ENCODE measurements at places on chromosomes 5 and 9.

GRCh38 chr5:113166852-113167366, 190.3 kb downstream of the DCP2 start:
- no peak for DNase-seq

GRCh38 chr5:126020770-126021169, 402.4 kb upstream of the GRAMD2B start:
- DNase-seq = no peak

DNA sequence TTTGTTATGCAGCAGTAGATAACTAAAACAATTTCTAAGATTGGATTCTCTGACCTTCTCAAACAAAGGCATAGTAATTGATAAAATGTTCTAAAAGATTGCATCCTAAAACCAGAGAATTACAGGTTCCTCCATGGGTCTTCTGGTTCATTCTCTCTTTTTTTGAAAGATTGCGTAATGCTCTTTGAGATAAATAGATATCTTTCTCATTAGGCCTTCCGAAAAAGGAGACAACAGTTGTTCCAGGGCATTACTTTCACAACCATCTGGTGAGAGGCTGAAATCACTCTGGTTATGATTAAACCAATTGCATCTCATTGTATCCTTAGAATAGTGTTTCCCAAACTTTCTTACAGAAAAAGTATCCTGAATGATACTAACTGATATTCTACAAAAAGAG, 174.7 kb upstream of the NREP start:
- DNase-seq = no peak

GRCh38 chr5:149961186-149961685, 678 bp downstream of the SLC26A2 start:
- DNase-seq = no peak

DNA sequence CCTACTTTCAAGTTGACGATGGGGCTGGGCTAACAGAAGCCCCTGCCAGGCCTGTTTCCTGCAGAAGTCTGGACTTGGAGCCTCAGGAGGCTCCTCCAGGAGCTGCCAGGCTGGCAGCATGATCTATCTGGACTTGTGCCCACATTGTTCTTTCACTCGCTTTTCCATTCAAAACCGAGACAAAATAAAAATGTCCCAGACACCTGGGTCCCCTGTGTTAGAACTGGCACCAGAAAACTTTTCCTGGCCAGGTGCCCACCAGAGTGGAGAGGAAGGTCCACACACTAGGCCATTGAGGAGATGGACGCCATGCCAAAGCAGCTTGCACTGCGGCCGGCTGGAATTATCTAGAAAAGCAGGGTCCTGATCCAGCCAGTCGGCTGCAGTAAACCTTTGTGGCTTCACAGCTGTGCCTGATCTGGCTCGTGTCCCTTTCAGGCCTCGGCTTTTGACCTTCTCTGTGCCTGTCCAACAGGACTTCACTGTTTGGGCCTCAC, 78.2 kb downstream of the GCNT1 start:
- DNase-seq = no peak

DNA sequence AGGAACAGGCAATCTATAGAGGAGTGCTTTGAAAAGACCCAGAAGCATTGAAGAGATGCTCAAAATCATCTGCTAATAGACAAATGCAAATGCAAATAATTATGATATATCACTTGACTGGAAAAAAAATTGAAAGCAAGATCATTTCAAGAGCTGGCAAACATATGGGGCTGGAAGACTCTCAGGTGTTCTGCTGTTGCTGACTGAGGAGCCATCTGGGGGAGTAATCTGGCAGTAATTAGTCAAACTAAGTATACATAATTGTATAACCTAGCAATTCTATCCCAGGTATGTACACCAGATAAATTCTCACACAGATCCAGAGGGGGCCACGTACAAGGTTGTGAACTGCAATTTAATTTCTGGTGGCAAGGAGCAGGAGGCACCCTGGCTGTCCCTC, 4.6 kb upstream of the HMHB1 start:
- DNase-seq = no peak

DNA sequence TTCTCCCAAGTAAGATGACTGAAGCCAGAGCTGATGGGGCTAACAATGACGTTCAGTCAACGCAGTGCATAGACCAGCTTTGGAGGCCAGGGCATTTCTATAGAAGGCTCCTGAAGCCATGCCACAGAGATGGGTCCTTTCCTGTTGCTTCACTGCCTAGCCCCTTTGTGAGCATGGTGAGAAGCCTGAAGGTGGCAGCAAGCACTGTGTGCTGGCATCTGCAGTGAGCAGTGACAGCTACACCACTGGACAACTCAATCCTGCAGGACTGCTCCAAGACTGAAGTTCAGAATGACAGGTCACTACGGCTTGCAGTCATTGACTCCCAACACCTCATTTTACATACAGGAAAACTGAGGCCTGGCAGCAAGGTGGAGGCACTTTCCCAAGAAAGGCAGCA, 229.0 kb downstream of the TSSK1B start:
- DNase-seq = no peak

- no peak for DNase-seq
Observed at GRCh38 chr5:54087436-54087835, 222.9 kb downstream of the ARL15 start.

GRCh38 chr5:81506378-81506777, 112.4 kb upstream of the ACOT12 start:
- no peak for DNase-seq

DNA sequence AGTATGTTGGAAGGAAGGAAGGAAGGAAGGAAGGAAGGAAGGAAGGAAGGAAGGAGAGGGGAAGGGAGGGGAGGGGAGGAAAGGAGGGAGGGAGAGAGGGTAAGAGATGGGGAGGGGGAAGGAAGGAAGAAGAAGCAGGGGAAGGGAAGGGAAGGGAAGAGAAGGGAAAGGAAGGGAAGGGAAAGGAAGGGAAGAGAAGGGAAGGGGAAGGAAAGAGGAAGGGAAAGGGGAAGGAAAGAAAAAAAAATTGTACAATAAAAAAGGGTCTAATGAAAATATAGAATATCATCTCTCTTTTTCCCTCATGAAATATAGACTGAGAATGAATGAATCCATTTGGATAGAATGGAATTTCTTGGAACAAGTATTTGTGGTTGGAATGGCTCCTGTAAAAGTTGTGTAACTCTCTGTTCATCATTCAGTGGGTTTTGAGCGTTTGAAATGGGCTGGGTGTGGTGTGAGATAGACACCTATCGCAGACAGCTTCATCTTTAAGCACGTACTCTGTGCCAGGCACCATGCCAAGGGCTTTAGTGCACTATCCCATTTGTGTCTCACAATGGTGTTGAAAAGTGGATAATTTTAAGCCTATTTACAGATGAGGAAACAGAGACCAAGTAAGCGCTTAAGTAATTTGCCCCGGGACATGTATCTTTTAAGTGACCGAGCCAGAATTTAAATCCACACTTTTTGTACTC, 11.6 kb upstream of the PAPPA start:
- no peak for DNase-seq
